Bronchial epithelial cell (primary cell): ENCODE measurements at places on chromosomes 13 and 19. TPM values are rescaled to one million over a fixed set of nuclear protein-coding genes. Genes with fewer than 3 reads are reported as not detected.

The NLRP5 gene
- not detected in 2 replicates for total RNA-seq

The KIR2DL3 gene
- not detected in 2 replicates for total RNA-seq

DNA sequence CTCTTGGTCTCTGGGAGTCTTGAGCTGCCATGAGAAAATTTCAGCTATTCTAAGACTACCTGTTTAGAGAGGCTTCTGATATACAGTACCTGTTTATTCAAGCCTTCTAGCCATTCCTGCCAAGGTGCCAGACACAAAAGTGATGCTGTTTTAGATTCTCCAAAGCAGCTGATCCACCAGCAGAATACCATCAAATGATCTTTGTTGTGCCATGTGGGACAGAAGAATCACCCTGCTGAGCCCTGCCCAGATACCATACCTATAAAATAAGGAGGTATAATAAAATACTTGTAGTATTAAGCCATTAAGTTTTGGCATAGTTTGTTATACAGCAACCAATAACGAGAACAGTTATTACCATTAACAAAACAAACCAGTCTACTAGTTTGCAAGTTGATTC is 14.1 kb upstream of the SOX21 start:
- no peak for DNase-seq

The ONECUT3 gene
- total RNA-seq, result under 0.01 TPM in 2 replicates

- no peak for DNase-seq
Observed at GRCh38 chr19:13959962-13960862, 7.9 kb downstream of the DCAF15 start.

GRCh38 chr19:53541971-53542370 is 4.0 kb downstream of the ZNF331 start:
- peak; percentile 62 for DNase-seq

- DNase-seq, result peak; percentile 81
Observed at GRCh38 chr19:6038634-6039405, 60.9 kb upstream of the RANBP3 start.
